ENCODE measurements at places on chromosomes 5 and 9. TPM values are rescaled to one million over a fixed set of nuclear protein-coding genes. Genes with fewer than 3 reads are reported as not detected.

AMBP gene
- 6,364 TPM for total RNA-seq

IL33 gene
- 9.3 TPM for total RNA-seq

FBN2 gene
- total RNA-seq, result 0.73 TPM

CCDC187 gene
- 0.03 TPM for total RNA-seq

POU5F2 gene
- 0.38 TPM for total RNA-seq

HAVCR1 gene
- total RNA-seq, result 0.23 TPM

ANKRA2 gene
- 10.6 TPM for total RNA-seq

GZMA gene
- not detected for total RNA-seq

ARHGEF28 gene
- total RNA-seq, result 14.4 TPM

ZNF474 gene
- 0.13 TPM for total RNA-seq

AJM1 gene
- 4.1 TPM for total RNA-seq

ZSWIM6 gene
- 2.9 TPM for total RNA-seq

ADGRV1 gene
- 9.3 TPM for total RNA-seq

BRIX1 gene
- total RNA-seq, result 4.6 TPM

SLC6A3 gene
- total RNA-seq, result not detected

GPR21 gene
- total RNA-seq, result 0.55 TPM

HSPB3 gene
- total RNA-seq, result not detected
